ENCODE measurements at places on chromosomes 12 and 14. TPM values are rescaled to one million over a fixed set of nuclear protein-coding genes. Genes with fewer than 3 reads are reported as not detected.

GRCh38 chr12:8554451-8555195 lies 13.9 kb upstream of the CLEC4E start:
- no peaks in the 10 kb centered on the region for H3K36me3 ChIP-seq
- no peak for DNase-seq
- no peaks in the 10 kb centered on the region for H3K27me3 ChIP-seq
- H3K4me1 ChIP-seq: no peaks in the 10 kb centered on the region
- no peak overlapping the region for H3K27ac ChIP-seq

DNA sequence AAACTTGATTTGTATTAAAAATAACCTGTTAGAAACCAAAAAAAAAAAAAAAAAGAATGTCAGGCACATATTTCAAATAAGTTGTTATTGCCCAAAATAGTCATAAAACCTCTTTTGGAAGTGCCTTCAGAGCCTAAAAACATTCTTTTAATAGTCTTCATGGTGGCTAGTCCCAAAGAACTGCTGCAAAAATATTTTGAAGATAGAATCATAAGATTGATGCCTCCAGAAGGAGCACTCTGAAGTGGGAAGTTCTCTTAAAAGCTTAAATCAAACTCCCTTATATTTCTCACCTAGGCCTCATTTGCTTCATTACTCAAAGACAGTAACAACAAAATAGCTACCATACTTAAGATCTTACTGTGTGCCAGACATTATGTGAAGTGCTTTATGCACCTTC lies 27.2 kb upstream of the NT5DC3 start:
- H3K36me3 ChIP-seq: no peaks in the 10 kb centered on the region
- H3K27me3 ChIP-seq: no peaks in the 10 kb centered on the region
- DNase-seq: no peak
- H3K4me1 ChIP-seq: peaks cover 5% of the 10 kb centered on the region
- H3K27ac ChIP-seq: no peak overlapping the region
- no peak overlapping the region for H3K4me3 ChIP-seq

DNA sequence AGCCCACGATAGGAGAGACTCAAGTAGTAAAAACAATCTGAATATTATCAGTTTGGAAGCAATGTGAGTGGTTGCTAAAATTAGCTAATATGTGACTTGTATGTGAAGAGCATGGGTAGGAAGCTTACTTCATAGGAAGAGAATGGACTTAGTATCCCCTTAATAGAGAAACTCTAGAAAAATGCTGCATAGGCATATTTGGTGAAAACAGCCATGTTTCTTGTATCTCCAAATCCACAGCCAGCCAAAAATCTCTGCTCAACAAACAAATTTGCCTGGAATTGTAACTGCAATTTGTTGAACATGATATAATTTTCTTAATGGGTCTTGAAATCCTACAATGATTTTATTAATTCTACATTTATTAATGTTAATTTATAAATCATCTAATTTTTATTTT lies 1252.9 kb upstream of the TMEM132C start:
- H3K27me3 ChIP-seq: no peaks in the 10 kb centered on the region
- no peaks in the 10 kb centered on the region for H3K4me1 ChIP-seq
- no peak overlapping the region for H3K27ac ChIP-seq
- H3K36me3 ChIP-seq: no peaks in the 10 kb centered on the region

- peak overlapping the region; percentile 77 for H3K27ac ChIP-seq
- H3K4me1 ChIP-seq: peaks cover 39% of the 10 kb centered on the region
- no peaks in the 10 kb centered on the region for H3K27me3 ChIP-seq
- H3K36me3 ChIP-seq: no peaks in the 10 kb centered on the region
- H3K4me3 ChIP-seq: no peak overlapping the region
Observed at GRCh38 chr14:75989134-75989533, 3.6 kb downstream of the IFT43 start.

- no peaks in the 10 kb centered on the region for H3K27me3 ChIP-seq
- H3K27ac ChIP-seq: no peak overlapping the region
- H3K36me3 ChIP-seq: no peaks in the 10 kb centered on the region
- H3K4me3 ChIP-seq: no peak overlapping the region
- peaks cover 13% of the 10 kb centered on the region for H3K4me1 ChIP-seq
Observed at GRCh38 chr14:65000898-65001591, 14.3 kb downstream of the FNTB start.

DNA sequence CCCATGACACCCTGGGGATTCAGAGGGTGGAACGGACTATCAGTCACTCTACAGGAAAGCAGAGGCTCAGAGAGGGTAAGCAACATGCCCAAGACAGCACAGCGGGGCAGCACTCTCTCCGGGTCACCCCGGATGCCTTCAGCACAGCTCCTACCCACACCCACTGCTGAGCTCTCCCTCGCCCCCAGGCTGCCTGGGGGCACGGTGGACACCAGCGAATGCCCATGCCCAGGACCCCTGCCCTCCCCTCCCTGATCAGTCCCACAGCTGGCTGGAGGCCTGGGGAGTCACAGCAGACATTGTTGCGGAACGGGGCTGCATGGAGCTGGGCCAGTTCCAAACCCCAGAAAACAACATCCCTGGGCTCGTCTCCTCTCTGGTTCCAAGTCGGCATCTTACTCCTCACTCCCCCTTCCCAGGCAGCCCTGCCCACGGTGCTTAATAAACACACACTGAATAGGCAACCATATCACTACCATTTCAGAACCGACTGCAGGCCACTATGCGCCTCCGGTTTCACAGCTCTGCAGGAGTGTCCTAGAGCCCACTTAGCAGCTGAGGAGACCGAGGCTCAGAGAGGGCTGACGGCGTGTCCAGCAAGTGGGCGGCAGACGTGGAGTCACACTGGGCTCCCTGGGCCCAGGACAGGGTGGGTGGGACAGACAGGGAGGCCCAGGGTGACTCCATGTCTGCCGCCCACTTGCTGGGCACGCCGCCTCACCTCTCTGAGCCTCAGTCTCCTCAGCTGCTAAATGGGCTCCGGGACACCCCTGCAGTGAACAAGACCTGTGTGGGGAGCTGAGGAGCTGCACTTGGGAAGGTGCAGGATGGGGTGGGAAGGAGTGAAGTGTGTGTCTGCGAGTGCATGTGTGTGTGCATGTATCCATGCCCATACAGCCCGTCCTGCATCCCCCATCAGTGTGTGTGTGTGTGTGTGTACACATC lies 27.0 kb downstream of the CCDC85C start:
- no peaks in the 10 kb centered on the region for H3K27me3 ChIP-seq
- H3K36me3 ChIP-seq: no peaks in the 10 kb centered on the region
- peak overlapping the region; percentile 42 for H3K27ac ChIP-seq

GRCh38 chr14:77116172-77116817 lies 18.2 kb downstream of the CIPC start:
- no peaks in the 10 kb centered on the region for H3K27me3 ChIP-seq
- DNase-seq: no peak
- no peaks in the 10 kb centered on the region for H3K36me3 ChIP-seq
- peaks cover 24% of the 10 kb centered on the region for H3K4me1 ChIP-seq
- no peak overlapping the region for H3K27ac ChIP-seq

Gene ZFHX2
- total RNA-seq: 0.74 TPM

DNA sequence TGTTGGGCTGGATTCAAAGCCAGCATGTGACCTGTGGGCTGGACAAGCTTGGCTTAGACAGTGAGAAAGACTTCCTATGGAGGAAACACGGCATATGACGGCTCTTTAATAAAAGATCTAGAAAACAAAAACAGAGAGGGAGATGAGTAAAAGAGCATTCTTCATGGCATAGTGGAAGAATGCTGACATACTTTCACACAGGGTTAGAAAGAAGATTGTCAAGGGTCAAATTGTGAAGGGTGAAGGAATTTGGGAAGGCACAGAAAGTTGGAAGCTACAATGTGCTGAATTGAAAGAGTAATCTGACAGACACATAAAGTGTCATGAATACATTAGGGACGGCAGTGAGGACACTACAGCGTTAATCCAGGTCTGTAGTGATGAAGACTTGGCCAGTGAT lies 63.4 kb downstream of the GALNT4 start:
- peak overlapping the region; percentile 20 for H3K27ac ChIP-seq
- no peaks in the 10 kb centered on the region for H3K27me3 ChIP-seq
- H3K4me3 ChIP-seq: no peak overlapping the region
- H3K4me1 ChIP-seq: no peaks in the 10 kb centered on the region
- H3K36me3 ChIP-seq: no peaks in the 10 kb centered on the region

Gene STYK1
- 6.4 TPM for total RNA-seq

- peak overlapping the region; percentile 55 for H3K27ac ChIP-seq
- no peak for DNase-seq
Observed at GRCh38 chr14:88551094-88551870, 3.5 kb downstream of the PTPN21 start.

GRCh38 chr14:89947344-89947743 lies 7.2 kb downstream of the EFCAB11 start:
- no peaks in the 10 kb centered on the region for H3K27me3 ChIP-seq
- no peak overlapping the region for H3K4me3 ChIP-seq
- no peak overlapping the region for H3K27ac ChIP-seq
